Activated CD4-positive, alpha-beta T cell treated with anti-CD3 and anti-CD28 coated beads, Interleukin-10, Interleukin-2, amounts not matched to agents 100 ng/mL and 50 ng/mL, durations not matched to agents 16 hours and 8 hours (primary cell): ENCODE measurements at places on chromosomes 2 and 18.

DNA sequence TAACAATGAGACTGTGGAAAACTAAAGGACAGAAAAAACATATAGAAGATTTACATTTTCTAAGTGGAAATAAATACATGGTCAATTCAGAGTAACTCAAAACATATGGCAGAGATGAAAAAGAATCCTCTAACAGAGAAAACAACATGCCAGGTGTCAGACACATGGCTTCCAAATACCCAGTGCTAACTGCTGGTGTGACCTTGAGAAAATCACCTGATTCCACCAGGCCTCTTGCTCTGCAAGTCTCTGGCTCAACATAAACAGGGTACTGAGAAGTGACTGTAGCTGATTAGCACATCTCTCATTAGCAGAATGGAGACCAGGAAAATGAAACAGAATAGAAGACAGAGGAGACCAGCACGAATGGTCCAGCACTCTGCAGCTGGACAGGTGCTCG is 210.8 kb downstream of the HNMT start:
- DNase-seq: no peak

- peak; percentile 2 for DNase-seq
These were observed 181.3 kb downstream of the UXS1 start for GRCh38 chr2:106012591-106013347.

DNA sequence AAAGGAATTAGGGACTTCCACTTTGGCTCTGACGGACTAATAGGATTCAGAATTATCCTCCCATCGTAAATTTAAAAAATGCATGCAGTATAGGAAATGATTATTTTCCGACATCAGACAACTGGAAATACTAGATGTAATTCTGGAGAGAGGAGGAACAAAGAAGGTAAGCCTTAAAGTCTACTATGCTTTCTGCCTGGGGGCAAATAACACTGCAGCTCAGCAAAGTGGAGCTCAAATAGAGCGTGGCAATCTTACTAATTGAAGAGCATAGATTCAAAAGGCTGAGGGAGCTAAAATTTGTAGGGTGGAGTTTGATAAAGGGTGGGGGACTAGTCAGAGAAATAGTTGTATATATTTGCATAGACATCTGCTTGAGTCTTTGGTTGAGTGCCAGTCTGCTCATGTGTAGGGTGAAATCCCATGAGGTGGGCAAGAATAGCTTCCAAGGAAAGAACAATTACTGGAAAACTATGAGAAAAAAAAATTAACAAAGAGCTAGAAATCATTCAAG is 23.8 kb downstream of the COPS8 start:
- no peak for DNase-seq

DNA sequence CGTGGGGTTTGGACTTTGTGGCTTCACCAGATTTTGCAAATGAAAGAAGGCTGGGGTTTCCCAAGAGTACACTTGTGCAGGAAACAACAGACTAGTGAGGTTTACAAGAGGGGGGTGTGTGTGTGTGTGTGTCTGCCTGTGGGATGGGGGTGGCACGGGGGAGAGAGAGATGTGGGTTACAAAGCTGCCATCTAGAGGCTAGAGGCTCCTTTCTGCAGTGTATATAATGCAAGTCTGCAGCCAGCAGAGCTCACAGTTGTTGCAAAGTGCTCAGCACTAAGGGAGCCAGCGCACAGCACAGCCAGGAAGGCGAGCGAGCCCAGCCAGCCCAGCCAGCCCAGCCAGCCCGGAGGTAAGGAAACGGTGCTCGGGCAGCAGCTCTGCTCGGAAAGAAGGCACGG is at the start of gene ACKR3:
Gene ACKR3 (plus strand): TSS at position 253 of the 401 bp plus-strand sequence. CDS start 10,641 bp downstream, outside the sequence.
- DNase-seq: peak; percentile 71

DNA sequence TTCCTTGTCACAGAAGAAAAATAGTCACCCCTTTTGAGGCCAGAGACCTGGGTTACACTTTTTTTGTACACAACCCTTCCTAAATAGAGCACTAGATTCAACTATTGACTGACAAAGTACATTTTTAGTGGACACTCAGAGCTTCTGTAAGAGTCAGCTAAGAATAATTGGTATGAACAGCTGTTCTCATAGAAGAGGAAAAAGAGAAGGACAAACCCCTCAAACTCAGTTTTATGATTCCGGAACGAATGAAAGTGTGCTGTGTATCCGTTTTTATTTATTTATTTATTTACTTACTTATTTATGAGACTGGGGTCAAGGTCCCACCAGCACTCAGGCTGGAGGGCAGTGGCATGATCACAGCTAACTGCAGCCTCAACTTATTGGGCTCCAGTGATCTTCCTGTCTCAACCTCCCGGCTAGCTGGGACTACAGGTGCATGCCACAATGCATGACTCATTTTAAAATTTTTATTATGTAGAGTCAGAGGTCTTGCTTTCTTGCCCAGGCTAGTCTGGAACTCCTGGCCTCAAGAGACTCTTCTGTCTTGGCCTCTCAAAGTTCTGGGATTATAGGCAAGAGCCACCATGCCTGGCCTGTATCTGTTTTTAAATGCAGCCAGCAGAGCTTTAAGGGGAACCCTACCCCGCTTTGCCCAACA is 36.0 kb upstream of the FZD5 start:
- no peak for DNase-seq

DNA sequence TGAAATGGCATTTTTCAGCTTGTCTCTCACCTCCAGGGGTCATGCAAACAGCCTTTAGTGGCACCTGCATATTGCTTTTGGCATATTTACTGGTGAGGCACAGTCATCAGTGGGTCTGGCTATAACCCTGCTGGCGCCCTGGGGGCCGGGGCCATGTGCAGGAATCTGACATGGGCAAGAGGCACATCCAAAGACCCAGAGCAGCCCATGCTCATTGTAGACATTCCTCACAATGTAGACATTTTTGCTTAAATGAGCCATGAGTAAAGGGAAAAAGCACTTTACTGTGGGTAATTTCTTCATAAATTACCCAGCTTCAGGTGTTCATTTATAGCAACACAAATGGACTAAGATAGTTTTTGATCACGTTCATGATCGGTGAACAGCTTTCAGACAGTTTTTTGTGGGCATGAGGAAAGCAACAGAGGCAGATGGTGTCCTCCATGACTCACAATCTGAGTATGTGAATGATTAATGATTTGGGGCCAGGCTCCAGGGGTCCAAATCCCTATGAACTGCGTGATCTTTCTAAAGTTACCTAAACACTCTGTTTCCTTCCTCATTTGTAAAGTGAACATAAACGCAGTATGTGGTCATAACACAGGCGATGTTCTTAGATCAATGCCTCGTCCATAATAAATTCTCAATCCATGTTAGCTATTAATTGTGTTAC is 85.8 kb downstream of the LIPG start:
- no peak for DNase-seq

DNA sequence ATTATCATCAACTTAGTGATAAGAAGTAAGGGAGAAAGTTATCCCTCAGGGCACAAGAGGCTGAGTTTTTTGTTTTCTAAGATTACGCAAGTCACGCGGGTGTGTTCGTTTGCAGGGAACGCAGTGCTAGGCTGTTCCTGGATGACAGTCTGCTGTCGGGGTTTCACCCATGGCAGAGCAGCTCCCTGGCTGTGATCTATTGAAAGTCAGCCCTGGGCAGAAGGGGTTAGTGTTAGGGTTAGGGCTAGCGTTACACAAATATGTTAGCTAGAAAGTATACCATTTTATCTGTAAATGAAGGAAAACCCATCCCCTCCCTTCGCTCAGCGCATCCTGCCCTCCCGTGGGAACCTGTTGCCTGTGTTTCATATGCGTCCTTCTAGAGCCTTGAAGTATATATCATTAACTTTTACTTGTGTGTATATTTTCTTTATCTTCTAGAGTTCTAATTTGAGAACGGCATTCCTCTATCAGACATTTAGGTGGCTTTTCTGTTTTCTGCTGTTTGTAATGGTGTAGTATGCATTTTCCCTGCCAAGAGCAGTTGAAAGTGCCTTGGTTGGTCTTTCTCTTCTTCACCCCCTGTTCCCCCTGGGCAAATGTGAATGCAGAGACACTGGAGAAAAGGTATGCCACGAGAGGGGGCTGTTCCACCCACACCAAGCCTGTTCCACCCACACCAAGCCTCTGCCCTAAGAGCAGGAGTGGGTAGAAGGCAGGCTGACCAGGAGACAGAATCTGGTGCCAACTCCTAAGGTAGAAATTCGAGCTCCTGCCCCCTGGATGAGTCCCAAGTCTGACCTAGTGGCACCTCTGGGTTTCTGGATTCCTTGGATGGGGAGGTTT is 47.0 kb downstream of the ARMC9 start:
- DNase-seq: no peak

- DNase-seq: no peak
These were observed 278.0 kb upstream of the EPHA4 start for GRCh38 chr2:221850076-221850475.

GRCh38 chr2:134411828-134412638 is 158.2 kb downstream of the MGAT5 start:
- DNase-seq: peak; percentile 79
